GM12865 (cell line): ENCODE measurements at places on chromosomes 11 and 22.
A peak's percentile ranks its signal among the peaks of the same experiment; 100 is the strongest.

GRCh38 chr11:130909650-130910049 lies 6.6 kb downstream of the SNX19 start:
- no peak for DNase-seq

DNA sequence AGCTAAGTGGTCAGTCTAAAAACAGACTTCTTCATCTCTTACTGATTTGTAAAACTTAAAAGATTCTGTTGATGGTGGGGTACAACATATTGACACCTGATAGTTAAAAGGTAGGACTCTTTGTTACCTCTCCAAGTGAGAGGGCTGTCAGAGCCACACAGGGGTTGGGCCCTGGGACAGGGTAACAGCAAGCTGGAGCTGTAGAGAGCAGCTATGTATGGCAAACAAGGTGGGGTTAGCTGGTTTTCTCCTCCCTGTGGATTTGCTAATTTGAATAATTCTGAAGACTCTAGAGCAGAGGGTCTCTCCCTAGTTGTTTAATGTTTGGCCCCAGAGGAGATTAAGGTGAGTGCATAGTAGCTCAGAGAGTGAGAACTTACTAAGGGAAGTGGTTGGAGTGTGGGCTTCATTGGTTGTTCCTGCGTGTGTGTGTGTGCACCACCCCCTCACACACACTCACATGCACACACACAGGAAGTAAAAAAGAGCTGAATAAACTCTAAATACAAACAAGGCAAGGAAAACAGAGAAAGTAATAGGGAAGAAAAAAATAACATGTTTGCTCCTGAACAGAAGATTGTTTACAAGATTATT lies 9.2 kb upstream of the GAS2 start:
- DNase-seq: peak; percentile 40

- DNase-seq: peak; percentile 2
These were observed 29.0 kb downstream of the PRRG4 start for GRCh38 chr11:32858731-32859130.

DNA sequence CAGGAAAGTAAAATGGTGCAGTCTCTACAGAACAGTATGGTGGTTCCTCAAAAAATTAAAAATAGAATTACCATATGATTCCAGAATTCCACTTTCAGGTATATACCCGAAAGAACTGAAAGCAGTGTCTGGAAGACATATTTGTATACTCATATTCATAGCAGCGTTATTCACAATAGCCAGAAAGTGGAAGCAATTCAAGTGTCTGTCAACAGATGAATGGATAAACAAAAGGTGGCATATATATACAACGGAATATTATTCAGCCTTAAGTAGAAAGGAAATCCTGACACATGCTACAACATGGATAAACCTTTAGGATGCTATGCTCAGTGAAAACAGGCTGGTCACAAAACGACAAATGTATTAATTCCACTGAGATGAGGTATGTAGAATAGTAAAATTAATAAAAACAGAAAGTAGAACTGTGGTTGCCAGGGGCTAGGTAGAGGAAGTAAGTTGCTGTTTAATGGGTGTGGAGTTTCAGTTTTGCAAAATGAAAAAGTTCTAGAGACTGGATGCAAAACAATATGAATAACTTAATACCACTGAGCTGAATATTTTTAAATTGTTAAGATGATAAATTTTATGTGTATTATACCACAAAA lies 14.5 kb downstream of the SAA1 start:
- DNase-seq: peak; percentile 63

- no peak for DNase-seq
These were observed 56.1 kb upstream of the SLC35C1 start for GRCh38 chr11:45748801-45749200.

- peak; percentile 52 for DNase-seq
These were observed 879 bp downstream of the TMEM121B start for GRCh38 chr22:17120281-17120680.

- DNase-seq: no peak
These were observed 185.4 kb upstream of the CNTN5 start for GRCh38 chr11:98835335-98835734.

GRCh38 chr22:29580200-29580810 lies 608 bp downstream of the NIPSNAP1 start:
- DNase-seq: peak; percentile 9

- no peak for DNase-seq
These were observed 69.5 kb downstream of the NOX4 start for GRCh38 chr11:89421718-89422117.

GRCh38 chr11:24391167-24391566 lies 105.7 kb upstream of the LUZP2 start:
- no peak for DNase-seq

GRCh38 chr11:12961615-12962014 lies 47.5 kb upstream of the RASSF10 start:
- no peak for DNase-seq

- no peak for DNase-seq
These were observed 147.4 kb upstream of the SNX19 start for GRCh38 chr11:131063638-131064037.

- no peak for DNase-seq
These were observed 9.9 kb upstream of the GAL start for GRCh38 chr11:68674461-68674860.

GRCh38 chr11:33716243-33716642 lies 15.6 kb upstream of the C11orf91 start:
- DNase-seq: peak; percentile 55

- DNase-seq: no peak
These were observed 572.6 kb downstream of the OPCML start for GRCh38 chr11:132959693-132960092.

- DNase-seq: no peak
These were observed 22.3 kb upstream of the MICAL2 start for GRCh38 chr11:12088047-12088481.

DNA sequence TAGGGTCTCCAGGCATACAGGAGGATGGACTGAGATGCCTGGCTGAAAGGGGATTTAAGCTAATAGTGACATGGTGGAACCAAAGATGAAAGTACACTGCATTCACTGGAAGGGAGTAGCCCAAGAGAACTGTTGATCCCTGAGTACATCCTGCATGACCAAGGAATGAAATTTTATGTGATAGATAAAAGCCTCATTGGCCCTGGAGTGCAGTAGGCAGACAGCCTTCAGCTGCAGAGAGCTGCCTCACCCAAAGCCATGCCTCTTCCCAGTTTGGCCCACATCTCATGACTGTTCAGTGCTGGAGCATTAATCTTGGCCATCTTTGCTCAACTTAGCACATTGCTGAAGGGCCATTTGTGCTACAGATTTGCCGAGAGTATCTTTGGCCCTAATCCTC lies 8.0 kb downstream of the KDM4E start:
- no peak for DNase-seq

- DNase-seq: no peak
These were observed 127.2 kb upstream of the SYT13 start for GRCh38 chr11:45413156-45413858.

GRCh38 chr22:32619614-32620426 lies 145.2 kb downstream of the FBXO7 start:
- no peak for DNase-seq

DNA sequence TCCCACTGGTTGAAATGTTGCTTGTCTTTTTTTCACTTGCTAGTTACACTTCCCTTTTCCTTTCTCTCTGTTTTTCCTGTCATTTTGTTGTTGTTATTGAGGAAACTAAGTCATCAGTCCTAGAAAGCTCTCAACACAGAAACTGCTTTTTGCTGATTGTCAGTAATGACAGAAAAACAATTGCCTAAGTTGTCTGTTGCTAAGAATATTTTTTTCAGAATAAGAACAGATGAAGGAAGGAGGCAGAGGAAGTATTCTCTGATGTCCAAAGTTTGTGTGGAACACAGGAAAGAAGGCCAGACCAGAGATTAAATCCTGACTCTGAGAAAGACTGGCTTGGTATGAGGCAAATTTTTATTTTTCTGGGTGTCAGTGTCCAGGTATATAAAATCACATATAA lies 163.3 kb downstream of the CASP12 start:
- no peak for DNase-seq

GRCh38 chr11:70517988-70518907 lies 119.9 kb downstream of the CTTN start:
- peak; percentile 12 for DNase-seq

GRCh38 chr11:68021167-68021787 lies 9.2 kb upstream of the NDUFS8 start:
- no peak for DNase-seq
